ENCODE measurements at places on chromosomes 6 and 20.
A peak's percentile ranks its signal among the peaks of the same experiment; 100 is the strongest.

GRCh38 chr6:12478921-12479320 lies 188.8 kb downstream of the EDN1 start:
- DNase-seq = no peak

- DNase-seq = peak; percentile 4
These were observed 72.1 kb downstream of the AFDN start for GRCh38 chr6:167898673-167899311.

DNA sequence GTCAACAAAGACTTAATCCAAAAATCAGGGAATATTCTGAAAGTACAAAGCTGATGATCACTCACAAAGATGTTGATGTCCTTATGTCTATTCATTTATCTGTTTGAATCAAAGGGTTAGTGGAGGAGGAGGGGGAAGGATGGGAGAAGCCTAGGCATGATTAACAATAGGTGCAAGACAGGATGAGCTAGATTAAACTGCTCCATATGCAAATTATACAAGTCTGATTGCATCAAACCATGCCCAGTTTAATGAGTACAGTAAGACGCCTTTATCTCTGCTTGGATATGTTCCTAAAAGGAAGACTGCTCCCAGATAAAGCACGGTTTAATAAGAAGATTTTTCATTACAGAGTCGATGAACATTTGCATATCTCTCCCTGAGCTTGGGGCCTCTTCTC lies 626.4 kb upstream of the NOX3 start:
- no peak for DNase-seq

- no peak for DNase-seq
These were observed 669.2 kb downstream of the PRKN start for GRCh38 chr6:162058281-162058875.

GRCh38 chr6:41451515-41452163 lies 94.5 kb upstream of the FOXP4 start:
- DNase-seq = no peak

- no peak for DNase-seq
These were observed 73.1 kb downstream of the SNAP25 start for GRCh38 chr20:10291568-10292248.

GRCh38 chr6:41209547-41210320 lies 8.8 kb upstream of the TREML2 start:
- DNase-seq = no peak

DNA sequence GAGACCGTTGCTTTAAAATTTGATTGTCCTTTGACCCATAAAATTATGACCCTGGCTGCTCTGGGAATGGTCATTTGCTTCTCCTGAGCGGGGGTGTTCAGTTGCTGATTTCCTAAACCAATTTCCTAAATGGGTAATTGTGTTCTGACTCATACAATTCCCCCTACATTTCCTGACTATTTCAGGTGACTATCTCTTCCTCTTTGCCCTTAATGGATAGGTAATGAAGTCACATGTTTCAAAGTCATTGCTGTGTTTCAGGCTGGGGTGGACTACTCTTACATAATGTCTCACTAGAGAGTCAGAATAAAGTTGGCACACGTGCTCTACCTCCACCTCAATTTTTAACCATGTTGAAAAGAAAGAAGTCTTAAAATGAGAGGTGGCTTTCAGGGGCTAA lies 109.8 kb downstream of the DOK5 start:
- no peak for DNase-seq

GRCh38 chr6:117616391-117617209 lies 14.3 kb upstream of the GOPC start:
- DNase-seq = no peak

- DNase-seq = peak; percentile 77
These were observed 603.2 kb downstream of the RNF144B start for GRCh38 chr6:18990059-18990978.

- DNase-seq = peak; percentile 85
These were observed 41.5 kb upstream of the ADGRF1 start for GRCh38 chr6:47083586-47084047.

DNA sequence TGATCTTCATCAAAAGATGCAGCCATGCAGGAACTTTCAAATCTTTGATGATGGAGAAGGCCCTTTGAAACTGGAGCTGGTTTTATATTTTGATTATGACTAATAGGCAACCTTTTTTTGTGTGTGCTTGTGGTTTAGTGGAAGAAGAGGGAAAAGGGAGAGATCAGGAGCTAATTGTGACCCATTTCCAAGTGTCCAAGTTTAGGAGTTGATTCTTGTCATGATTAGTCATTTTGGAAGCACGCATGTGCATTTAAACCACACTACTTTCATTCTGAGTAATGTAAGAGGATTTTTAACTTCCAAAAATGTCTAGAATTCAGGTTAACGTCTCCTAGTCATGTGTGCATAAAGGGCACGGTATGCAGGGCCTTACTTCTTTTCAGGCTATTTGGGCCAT lies 3.5 kb downstream of the FOXO3 start:
- DNase-seq = no peak

GRCh38 chr20:8972963-8973705 lies 95.8 kb upstream of the PLCB4 start:
- DNase-seq = no peak

DNA sequence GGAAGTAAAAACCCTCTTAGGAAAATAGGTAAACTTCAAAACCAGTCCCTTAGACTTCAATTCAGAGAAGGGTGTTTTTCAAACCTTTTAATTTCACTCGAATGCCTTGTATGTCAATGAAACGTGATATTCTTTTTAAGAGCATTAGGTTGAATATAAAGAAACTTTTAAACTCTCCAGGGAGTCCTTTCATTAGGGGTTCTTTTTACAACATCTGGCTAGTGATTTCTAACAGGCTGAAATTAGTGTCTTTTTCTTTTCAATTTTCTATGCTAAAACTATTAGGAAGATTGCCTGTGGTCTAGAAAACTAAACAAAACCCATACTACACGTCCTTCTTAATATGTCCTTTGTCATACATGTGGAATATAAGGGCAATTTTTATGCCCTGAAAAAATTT lies 569.7 kb upstream of the CITED2 start:
- no peak for DNase-seq

GRCh38 chr20:47220161-47220582 lies 136.3 kb downstream of the ZMYND8 start:
- DNase-seq = no peak

GRCh38 chr20:43915211-43916072 lies 790 bp downstream of the TOX2 start:
- no peak for DNase-seq

DNA sequence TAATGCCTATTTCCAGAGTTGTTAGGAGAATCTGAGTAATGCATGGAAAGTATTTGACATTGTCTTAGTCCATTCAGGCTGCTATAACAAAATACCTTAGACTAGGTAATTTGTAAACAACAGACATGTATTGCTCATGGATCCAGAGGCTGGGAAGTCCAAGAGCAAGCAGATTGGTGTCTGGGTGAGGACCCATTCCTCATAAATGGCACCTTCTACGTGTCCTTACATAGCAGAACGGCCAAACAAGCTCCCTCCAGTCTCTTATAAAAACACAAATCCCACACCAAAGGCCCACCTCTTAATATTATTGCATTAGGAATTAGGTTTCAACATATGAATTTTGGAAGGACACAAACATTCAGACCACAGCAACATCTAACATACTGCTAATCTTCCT lies 30.2 kb downstream of the MBOAT1 start:
- no peak for DNase-seq

- DNase-seq = no peak
These were observed 479.4 kb upstream of the JARID2 start for GRCh38 chr6:14766391-14766994.

DNA sequence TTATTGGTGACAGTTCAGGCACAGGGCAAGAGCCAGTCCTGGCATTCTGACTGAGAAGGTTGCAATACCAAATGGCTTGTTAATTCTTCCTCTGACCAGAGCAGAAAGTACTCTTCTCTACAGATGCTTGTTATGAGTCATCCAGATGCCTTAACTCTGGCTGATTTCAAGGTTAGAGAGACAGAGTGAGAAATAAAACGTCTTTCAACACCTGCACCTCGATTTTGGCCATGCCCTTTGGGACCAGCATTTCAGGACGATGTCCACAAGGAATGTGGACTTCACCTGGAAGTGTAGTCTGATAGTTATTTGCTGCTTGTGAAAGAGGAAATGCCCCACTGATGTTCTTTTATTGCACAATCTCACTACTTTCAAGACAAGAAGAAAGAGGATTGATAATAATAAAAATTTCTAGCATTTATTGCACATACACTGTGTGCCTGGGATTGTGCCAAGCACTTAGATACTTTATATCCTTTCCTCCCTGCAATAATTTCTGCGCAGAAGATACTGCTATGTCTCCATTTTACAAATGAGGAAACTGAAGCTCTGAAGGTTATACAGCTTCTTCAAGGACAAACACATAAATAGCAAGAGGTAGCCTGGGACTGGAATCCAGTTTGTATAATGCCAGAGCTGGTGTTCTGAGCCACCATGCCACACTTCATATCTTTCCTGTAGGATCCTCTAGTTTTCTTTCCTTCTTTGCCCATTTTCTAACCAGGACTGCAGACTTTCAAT lies 33.5 kb upstream of the MCM3 start:
- DNase-seq = no peak

GRCh38 chr6:110334423-110335180 lies 23.5 kb downstream of the METTL24 start:
- no peak for DNase-seq

DNA sequence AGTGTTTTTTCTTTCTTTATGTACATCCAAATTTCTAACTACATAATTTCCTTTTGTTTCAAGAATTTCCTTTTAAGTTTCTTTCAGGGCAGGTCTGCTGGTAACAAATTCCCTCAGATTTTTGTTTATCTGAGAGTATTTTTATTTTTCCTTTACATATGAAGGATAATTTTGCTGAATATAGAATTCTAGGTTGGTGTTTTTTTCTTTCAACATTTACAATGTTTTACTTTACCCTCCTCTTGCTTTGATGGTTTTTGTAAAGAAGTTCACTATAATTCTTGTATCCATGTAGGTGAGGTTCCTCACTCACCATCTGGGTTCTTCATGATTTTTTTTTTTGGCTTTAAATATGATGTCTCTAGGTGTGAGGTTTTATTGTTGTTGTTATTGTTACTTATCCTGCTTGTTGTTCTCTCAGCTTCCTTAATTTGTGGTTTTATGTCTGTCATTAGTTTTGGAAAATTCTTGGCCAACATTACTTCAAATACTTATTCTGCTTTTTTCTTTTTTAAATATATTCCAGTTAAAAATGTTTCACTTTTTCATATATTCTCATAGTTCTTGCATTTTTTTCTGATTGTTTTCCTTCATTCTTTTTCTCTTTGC lies 580.1 kb upstream of the CITED2 start:
- DNase-seq = no peak

DNA sequence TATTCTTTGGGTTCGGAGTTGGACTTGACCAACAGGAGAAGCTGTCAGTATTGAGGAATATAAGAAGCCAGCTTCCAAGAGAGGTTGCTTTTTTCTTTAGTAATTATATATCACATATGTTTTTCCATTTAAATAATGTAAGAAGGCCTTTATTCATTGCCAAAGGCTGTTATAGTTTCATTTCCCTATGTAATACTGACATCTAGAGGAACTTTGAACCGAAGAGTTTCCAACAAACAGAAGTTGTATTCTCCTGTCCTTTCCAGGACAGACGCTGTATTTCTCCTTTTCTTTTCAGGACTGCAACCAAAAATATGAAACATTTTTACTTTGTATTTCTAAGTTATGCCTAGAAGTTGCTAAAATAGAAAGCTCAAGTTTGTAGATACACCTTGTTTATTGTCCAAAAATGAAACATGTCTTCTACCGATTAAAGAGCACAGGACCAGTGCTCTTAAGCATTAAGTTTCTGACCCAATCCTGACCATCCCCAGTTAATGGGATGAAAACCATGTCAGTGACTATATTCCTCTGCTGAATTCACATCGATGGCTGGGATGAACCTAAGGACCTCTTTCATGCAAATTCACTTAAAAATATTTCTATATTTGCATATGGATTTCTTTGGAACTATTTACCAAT lies 55.1 kb downstream of the MYLK4 start:
- peak; percentile 30 for DNase-seq

Measured in left renal pelvis (tissue), 4 donors.